Tongue (tissue), 3 donors: ENCODE measurements at places on chromosomes 12 and 14. TPM values are rescaled to one million over a fixed set of nuclear protein-coding genes. Genes with fewer than 3 reads are reported as not detected.

- peak; percentile 20 for DNase-seq
These were observed 56.1 kb downstream of the BMP4 start for GRCh38 chr14:53900499-53900898.

- DNase-seq, result peak; percentile 41
These were observed 181.4 kb downstream of the EFCAB11 start for GRCh38 chr14:89773151-89773550.

GRCh38 chr12:45235087-45236025, 19.5 kb downstream of the ANO6 start:
- DNase-seq, result peak; percentile 58

- DNase-seq, result no peak
These were observed 59.7 kb downstream of the TBC1D30 start for GRCh38 chr12:64884164-64884542.

- no peak for DNase-seq
These were observed 242.6 kb upstream of the FKBP4 start for GRCh38 chr12:2552000-2552756.

IFNG-AS1 gene
- 3.3 TPM for total RNA-seq
